ENCODE measurements at places on chromosomes 5 and 9.

DNA sequence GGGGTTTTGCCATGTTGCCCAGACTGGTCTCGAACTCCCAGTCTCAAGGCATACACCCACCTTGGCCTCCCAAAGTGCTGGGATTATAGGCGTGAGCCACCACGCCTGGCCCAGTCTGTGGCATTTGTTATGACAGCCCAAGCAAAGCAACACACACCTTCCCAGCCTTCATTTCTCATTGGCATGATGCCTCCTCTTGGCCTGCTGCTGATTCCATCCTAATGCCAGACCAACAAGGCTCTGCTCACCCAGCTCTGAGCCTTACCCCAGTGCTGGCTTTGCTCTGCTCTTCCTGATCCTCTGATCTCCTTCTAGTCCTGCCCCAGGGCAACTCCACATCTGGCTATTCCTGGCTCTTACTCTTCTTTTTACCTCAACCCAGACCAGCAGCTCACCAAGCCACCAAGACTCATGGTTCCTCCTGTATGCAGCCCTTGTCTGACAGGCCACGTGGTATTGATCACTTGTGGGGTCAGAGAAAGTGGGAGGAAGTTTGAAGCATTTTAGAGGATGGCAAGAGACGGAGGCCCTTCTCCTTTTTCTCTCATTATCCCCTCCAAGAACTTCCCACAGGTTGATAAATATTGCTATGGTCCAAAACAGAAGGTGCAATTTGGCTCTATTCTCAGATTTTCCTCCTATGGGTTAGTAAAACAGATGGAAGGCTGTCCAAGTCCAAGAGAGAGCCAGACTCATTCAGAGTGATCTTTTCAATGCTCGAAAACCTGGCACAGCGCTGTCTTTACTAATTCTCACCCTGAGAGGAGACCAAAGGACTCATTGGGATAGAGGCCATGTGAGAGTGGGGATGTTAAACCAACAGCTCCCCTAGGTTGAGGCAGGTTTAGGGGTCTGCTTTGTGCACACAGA lies 958 bp downstream of the CD180 start:
- DNase-seq, result no peak

- DNase-seq, result no peak
Observed at GRCh38 chr5:118450554-118451332, 537.6 kb downstream of the DTWD2 start.

DNA sequence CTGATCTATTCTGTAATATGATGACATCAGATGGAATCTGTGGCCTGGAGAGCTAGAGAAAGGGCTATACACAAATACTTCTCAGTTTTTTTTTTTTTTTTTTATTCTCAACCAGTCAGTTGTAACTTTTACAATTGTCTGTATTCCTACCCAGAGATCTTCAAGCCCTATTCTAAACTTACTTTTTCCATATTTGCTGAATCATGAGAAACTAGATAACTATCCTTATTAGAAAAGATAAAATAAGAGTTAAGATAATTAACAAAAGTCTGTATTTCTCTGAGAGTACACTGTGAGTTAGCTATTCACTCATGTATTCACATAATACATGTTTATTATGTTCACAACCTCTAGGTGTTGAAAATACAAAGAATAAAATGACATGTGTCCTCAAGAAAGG lies 1575.9 kb downstream of the EFNA5 start:
- DNase-seq, result no peak

DNA sequence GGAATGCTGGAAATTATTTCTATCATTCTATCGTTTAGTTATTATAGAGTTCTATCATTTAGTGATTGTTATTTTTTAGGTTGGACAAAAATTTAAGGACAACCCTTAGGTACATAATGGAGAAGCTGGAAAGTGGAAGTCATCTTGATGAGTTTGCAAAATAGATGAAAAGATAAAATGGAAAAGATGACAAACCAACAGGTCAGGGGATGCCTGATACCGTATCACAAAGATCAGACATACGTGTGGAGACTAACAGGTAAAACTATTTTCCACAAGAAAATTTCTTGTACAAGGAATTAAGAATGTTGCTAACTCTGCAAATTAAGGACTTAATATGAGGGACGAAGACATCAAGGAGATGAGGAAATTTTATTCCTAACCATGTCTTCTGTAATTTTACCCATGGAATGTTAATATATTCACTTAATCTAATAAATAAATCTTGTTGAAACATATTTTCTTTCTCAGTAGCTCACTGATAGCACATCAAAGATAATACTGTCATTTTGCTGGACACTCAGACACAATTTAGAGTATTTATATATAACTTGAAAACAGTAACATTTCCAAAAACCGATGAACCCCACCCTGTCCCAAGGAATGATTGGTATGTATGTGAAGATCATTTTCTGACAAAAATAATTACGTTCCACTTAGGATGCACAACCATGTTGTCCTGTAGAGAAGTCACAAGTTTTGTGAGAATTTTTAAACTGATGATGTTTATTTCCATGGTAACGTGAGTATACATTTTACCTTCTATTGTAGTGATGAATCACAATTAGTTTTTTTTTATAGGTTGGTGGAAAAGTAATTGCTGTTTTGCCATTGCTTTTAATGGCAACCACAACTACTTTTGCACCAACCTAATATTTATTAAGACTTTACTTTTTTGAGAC lies 2.6 kb downstream of the LURAP1L start:
- DNase-seq, result no peak

DNA sequence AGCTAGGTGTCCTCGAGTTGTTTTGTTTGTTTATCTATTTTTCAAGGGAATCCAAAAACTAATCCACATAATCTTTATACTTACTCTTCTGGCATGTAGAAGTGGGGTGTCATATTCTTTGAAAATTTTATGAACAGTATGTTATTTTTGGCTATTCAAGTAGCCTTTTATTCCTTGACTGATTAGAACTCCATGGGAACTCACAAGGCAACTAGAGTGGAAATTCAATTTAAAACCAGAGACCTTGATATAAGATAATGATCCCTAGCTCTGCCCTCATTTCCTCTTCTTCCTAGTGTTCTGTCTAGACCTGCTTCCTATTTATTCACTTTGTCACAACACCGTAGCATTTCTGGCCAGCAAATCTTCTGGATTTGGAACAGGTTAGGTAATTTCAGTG lies 1123.7 kb upstream of the C9orf72 start:
- no peak for DNase-seq

DNA sequence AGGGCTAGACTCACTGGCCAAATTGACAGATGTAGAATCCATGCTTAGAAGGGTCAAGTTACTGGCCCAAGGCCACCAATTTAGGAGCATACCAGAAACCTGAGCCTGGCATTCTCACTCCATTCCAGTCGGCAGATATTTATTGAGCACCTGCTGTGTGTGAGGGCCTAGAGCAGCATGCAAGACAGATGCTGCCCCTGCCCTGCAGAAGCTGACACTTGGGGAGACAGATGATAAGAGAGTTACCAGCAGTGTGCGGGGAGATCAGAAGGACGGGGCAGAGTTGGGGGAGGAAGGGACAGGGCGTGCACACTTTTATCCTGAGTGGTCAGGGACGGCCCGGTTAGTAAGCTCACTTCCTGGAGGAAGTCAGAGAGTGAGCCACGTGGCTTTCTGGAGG lies 111.5 kb upstream of the RAPGEF1 start:
- no peak for DNase-seq

- no peak for DNase-seq
Observed at GRCh38 chr9:133144904-133145851, 18.5 kb downstream of the GBGT1 start.

GRCh38 chr9:123753669-123754258 lies 176.2 kb downstream of the DENND1A start:
- no peak for DNase-seq

- no peak for DNase-seq
Observed at GRCh38 chr9:37383876-37384746, 38.4 kb upstream of the GRHPR start.

DNA sequence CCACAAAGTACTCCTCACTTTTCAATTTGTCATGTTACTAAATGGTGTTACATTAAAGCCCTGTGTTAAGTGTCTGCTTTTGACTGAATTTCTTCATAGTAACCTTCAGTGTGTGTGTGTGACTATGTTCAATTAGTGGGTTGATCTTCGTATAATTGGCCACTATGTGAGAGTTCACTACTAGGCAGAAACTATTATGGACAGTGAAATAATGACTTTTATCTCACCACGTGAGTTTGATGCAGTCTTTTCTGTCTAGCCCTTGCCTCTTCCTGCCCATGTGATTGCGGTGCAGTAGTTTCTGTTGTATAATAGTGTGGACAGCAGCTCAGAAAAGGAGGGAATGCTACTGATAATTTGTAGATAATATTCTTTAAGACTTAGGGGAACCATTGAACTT lies 1.8 kb upstream of the MAML1 start:
- no peak for DNase-seq

- no peak for DNase-seq
Observed at GRCh38 chr5:157961176-157961575, 102.2 kb upstream of the CLINT1 start.
